ENCODE measurements at places on chromosomes 12 and 14.

GRCh38 chr14:30569903-30570226, 10.9 kb downstream of the G2E3 start:
- DNase-seq: no peak

- DNase-seq: no peak
Measured at GRCh38 chr14:21093018-21093417, 5.4 kb downstream of the ZNF219 start.

DNA sequence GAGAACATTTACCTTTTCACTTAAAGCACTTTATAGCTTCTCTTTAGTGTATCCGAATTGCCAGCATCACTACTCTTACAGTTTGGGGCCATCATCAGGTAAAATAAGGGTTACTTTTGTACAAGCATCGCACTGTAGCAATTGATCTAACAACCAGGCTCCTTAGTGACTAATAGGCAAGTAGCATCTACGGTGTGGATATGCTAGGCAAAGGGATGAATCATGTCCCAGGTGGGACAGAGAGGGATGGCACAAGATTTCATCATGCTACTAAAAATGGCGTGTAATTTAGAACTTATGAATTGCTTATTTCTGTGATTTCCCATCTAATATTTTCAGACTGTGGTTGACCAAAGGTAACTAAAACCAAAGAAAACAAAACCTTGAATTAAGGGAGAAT, 582.3 kb downstream of the KCNH5 start:
- no peak for DNase-seq

DNA sequence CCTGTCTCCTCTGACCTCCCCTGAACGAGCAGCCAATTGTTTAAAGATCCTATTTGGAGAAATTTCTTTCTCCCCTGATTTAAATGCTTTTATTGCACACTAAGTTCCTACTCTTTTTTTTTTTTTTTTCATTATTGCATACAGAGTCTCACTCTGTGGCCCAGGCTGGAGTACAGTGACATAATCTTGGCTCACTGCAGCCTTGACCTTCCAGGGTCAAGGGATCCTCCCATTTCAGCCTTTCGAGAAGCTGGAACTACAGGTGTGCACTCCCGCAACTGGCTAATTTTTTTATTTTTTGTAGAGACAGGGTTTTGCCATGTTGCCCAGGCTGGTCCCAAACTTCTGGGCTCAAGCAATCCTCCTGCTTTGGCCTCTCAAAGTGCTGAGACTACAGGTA, 5.2 kb upstream of the P2RX7 start:
- no peak for DNase-seq

DNA sequence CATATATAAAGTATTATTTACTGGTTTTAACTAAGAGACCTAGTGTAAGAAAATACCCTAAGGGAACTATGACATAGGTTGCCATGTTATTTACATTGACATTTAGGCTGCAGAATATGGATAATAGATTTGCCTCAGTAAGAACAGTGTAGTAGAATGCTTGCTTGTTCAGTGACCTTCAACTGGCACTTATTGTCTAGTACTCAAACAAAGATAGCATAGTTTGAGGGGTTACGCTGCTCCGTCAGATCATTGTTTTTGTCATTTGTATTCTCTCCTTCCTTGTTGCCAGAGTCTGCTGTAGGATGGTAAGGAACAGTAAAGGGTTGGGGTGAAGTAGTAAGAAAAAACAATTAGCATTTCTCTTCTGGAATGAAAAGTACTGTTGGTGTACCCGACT, 33.2 kb downstream of the TOGARAM1 start:
- DNase-seq: no peak

DNA sequence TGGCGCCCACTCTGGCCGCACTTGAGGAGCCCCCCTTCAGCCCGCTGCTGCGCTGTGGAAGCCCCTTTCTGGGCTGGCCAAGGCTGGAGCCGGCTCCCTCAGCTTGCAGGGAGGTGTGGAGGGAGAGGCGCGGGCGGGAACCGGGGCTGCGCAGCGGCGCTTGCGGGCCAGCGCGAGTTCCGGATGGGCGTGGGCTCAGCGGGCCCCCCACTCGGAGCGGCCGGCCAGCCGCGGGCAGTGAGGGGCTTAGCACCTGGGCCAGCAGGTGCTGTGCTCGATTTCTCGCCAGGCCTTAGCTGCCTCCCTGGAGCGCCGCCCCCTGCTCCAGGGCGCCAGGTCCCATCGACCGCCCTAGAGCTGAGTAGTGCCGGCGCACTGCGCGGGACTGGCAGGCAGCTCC, 8.0 kb upstream of the VWF start:
- no peak for DNase-seq

DNA sequence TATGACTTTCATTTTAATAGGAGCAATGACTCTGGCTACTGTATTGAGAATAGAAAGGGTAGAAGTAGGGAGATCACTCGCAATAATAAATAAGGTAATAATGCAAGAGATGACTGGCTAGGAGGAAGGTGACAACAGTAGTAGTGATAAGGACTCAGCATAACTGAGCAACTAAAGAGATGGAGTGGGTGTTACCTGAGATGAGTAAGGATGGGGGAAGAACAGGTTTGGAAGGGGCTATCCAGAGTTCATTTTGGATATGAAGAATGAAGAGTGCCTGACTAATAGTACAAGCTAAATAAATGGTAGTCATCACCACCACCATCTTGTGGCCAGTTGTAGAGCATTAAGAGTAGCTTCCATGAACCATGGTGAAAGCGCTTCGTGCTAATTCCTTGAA, 101.1 kb downstream of the RPS6KA5 start:
- no peak for DNase-seq

- DNase-seq: no peak
Measured at GRCh38 chr12:72989458-72989947, 717.3 kb downstream of the TRHDE start.

DNA sequence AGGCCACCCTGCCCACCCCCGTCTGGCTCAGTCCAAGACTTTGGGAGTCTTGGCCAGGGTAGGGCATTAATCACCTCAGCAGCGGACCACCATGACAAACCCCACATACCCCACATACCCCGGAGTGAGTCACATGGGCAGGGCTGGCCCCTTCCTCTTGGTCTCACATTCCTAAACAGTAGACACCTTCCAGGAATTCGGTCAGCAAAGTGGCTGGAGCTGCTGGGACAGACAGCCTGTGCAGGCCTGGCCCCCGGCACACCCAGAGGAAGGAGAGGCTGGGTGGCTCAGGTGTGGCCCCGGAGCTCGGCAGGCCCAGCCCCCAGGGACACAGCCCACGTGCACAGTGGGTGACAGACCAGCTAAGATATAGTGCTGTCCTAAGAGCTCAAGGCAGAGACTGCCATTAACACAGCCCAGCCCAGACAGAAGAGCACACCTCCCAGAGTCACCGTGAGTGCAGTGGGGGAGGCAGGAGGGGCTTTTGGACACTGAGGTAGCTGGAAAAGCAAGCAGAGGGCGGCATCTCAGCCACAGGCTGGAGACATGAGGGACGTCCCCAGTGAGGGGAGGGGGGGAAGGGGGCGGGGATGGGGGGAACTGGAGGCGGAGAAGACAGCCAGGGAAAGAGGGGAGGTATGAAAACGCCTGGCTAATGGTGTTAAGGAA, 24.0 kb downstream of the CCDC85C start:
- no peak for DNase-seq

GRCh38 chr12:11693601-11694000, 44.1 kb downstream of the ETV6 start:
- no peak for DNase-seq

DNA sequence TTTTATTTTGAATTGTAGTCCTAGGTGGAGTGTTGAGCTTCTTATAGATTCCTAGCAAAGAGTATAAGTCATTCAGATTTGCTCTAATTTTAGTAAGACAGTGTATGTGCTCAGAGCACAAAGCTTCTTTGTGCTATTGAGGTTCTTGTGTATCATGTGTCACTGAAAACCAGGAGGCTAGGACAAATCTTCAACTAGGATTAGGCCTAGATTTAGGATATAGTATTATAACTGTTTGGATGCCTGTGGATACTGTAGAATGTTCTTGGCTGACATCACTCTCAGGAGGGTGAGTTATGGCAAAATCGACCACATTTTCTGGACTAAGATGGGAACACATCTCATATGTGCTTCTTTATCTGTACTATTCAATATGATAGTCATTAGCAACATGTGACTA, 86.5 kb downstream of the DHRS2 start:
- no peak for DNase-seq

DNA sequence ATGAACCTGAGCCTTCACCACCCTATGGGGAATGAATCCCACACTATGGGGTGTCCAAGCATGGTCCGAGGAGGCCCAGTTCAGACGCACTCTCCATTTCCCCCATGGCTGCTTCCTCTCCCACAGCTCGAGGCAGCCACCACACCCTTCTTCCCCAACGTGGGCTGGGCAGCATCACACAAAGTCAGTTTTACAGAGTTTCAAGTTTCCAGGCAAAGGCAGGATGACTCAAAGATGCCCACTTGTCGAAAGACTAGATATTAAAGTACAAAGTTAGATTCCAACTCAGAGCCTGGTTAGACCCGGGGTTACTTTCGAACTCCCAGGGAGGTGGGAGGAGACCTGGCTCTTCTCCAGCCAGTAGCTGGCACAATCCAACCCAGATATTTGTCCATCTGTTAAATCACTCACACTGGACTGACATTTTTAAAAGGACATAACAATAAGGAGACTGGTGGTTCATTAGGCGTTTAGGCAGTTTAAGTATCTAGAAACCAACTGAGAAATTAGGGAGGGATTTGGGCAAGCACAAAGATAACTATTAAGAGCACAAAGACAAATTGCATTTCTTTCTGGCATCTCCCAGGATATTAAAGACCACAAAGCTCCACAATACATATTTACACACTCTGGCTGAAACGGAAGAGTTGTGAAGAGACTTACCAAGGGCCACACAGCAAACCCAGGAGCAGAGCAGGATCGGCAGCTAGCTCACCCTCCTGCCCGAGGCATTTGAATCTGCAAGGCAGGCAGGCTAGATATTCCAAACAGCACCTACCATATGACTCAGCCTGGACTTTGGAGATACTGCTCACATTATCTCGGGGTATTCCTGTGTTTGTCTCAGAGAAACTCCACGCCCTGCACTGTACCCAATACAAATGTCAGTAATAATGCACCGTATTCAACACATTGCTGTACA, 34.8 kb downstream of the TMCC3 start:
- DNase-seq: no peak

GRCh38 chr14:68982581-68982980, 3.5 kb upstream of the ACTN1 start:
- DNase-seq: no peak

- DNase-seq: no peak
Measured at GRCh38 chr14:29161593-29161992, 395.0 kb downstream of the FOXG1 start.

- no peak for DNase-seq
Measured at GRCh38 chr12:58189030-58189429, 247.7 kb downstream of the ATP23 start.

- DNase-seq: no peak
Measured at GRCh38 chr12:52801773-52802172, 5.9 kb upstream of the KRT3 start.

- DNase-seq: peak; percentile 64
Measured at GRCh38 chr14:102949062-102949800, 26.8 kb downstream of the AMN start.

GRCh38 chr12:124490584-124491305, 76.7 kb downstream of the NCOR2 start:
- no peak for DNase-seq

GRCh38 chr14:24706351-24706750, 72.4 kb upstream of the GZMB start:
- DNase-seq: no peak

DNA sequence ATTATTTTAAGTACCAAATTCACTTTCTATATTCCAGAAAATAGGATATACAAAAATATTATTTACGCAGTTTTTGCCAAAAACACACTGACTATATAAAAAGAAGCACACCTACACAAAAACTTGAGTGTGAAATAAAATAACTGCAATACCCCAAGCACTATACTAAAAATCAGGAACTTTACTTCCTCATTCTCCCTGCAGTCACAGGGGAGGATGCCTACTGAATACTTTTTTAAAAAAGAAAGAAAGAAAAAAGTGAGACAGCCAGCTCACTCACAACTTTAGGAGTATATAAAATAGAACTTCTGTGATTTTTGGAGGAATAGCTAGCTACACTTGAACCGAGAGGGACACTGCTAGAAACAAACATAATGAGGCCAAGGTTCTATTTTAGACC, 12.2 kb downstream of the RPS6KA5 start:
- DNase-seq: no peak

DNA sequence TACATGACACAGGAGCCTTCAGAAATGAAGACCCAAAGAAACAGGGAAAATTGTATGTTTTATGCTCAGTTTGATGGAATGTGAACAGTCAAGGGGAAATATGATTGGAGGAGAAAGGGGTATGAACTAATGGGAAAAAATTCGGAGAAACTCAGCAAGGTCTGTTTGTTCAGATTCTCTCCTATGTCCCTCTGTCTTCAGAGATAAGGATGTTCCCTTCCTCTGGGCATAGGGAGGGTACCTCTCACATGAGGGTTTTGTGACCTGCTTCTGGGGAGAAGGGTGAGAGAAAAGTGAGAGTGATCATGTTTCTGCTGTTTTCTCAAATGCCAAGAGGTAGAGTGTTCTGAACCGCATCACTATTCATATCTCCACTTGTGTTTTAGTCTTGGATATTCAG, 26.6 kb upstream of the LIMA1 start:
- no peak for DNase-seq

GRCh38 chr12:121797937-121798786, 4.7 kb upstream of the RHOF start:
- DNase-seq: no peak

GRCh38 chr14:23068789-23069412, 11.6 kb upstream of the CDH24 start:
- peak; percentile 48 for DNase-seq

- DNase-seq: no peak
Measured at GRCh38 chr12:85733984-85734383, 102.2 kb downstream of the RASSF9 start.

GRCh38 chr12:25254271-25254880, 3.6 kb upstream of the KRAS start:
- DNase-seq: no peak

GRCh38 chr14:54325766-54326165, 71.0 kb upstream of the CDKN3 start:
- no peak for DNase-seq

DNA sequence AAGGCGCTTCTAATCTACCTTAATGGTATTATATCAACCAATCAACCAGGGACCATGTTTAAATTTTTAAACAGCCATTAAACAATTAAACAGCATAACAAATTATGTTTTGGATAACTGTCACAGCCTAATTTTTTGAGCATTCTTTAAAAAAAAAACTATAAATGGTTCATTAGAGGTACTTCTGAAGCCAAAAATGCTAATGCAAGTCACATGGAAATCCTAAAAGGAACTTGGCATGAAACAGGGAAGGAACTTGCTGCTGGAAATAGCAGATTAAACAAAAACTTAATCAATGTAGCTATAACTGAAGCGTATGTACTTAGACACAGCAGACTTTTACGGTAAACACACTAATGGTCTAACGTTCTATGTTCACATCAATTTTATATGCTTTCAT, 190.2 kb upstream of the BTG1 start:
- DNase-seq: no peak

GRCh38 chr14:42140831-42141279, 534.2 kb downstream of the LRFN5 start:
- DNase-seq: no peak
